ENCODE measurements at places on chromosomes 6 and 20.

- DNase-seq: peak; percentile 91
Observed at GRCh38 chr6:28838634-28839442, 84.9 kb downstream of the TRIM27 start.

- DNase-seq: no peak
Observed at GRCh38 chr6:124949706-124950105, 12.5 kb upstream of the RNF217 start.

- DNase-seq: no peak
Observed at GRCh38 chr6:5510331-5511133, 249.2 kb downstream of the FARS2 start.

DNA sequence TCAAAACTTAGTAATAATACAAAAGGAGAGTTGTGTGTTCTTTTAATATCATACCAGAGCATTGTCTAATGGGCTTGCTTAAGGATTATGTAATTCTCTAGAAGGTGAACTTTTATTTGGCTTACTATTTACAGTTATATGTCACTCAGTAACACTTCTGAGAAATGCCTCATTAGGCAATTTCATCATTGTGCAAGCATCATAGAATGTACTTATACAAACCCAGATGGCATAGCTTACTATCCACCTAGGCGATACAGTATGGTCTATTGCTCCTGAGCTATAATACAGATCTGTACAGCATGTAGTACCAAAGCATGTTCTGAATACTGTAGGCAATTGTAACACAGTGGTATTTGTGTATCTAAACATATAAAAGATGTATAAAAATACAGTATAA, 340.1 kb downstream of the PHF3 start:
- no peak for DNase-seq

DNA sequence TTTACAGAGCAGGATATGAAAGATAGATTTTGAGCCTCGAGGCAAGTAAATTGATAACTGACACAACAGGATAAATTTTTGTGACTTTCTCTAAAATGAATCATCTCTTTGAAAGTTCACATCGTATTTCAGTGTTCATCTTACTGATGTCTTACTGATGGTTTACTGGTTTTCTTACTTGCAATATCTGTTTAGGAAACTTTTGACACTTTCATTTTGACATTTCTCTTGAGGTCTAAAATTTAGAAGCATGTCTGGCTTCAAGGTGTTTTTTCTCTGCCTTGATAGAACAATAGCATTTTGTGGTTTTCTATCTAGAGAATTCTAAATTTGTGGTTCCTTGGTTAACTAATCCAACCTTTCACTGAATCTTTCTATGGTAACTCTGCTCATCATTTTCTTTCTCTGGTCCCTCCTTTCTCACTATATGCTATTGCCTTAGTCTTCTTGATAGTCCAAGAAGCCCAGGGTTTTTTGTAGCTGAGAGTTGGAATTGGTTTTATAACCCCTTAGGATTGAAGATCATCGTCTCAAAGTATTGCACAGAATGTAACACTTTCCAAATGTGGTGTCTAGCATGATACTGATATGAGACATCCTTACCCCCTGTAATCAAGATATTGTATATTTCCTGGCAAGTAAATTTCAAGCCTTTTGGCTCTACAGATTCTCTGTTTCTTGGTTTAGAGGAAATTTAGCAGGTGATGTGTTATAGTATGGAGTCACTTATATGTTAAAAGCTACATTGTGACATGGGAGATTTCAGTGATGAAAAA, 98.7 kb downstream of the RNF144B start:
- DNase-seq: no peak

- DNase-seq: peak; percentile 81
Observed at GRCh38 chr6:154399097-154399496, 42.5 kb upstream of the IPCEF1 start.

GRCh38 chr20:25277051-25277801, 29.3 kb downstream of the PYGB start:
- no peak for DNase-seq

DNA sequence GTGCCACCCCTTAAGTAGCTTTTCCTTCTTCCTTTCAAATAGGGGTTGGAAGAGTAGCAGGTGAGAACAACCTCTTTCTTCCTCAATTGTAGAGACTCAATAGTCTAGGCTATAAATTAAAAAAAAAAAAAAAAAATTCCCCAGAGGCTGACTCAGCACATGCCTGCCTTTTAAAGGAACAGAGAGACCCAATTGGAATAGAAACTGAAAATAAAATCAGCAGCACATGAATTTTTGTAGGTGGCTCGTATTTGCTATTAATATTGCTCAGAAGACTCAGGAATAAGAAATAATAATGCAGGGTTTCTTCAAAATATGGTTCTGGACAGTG, 19.3 kb downstream of the TOP1 start:
- peak; percentile 55 for DNase-seq

GRCh38 chr6:138103871-138104270, 3.3 kb downstream of the PERP start:
- DNase-seq: no peak

DNA sequence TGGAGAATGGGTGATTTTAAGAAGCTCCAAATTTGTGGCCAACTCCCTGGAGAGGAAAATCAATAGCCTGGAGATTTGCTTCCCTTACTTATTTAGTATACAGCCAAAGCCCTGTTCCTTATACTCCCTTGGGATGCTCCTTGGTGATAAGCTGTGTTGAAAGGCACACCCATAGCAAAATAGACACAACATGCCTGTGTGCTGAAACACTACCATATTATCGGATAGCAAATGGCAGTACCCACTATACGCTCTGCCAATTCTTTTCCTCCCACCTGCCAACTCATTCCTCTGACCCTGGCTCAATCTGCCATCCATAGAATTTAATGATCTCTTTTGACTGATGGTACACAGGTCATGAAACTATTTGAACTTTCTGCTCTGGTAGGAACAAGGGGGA, 98.2 kb downstream of the CLIC5 start:
- no peak for DNase-seq

GRCh38 chr6:157879034-157879872, 56.2 kb downstream of the SNX9 start:
- DNase-seq: no peak

DNA sequence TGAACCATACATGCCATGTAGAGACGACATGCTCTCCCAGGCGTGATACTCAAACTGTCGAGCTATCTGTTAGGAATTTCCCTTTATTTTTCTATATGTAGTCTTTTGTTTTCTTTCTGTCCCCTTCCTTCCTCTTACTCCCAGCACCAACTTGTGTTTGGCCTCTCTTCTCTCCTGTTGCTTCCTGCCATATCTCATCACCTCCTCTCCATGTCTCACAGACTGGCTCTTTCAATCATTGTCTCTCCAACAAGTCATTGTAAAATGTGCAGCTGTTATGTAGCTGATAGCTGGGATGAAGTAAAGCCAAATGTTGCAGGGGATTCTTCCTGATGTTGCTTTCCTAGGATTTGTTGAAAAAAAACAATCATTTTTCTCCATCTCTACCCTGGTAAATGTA, 234.5 kb downstream of the TMEM242 start:
- no peak for DNase-seq

DNA sequence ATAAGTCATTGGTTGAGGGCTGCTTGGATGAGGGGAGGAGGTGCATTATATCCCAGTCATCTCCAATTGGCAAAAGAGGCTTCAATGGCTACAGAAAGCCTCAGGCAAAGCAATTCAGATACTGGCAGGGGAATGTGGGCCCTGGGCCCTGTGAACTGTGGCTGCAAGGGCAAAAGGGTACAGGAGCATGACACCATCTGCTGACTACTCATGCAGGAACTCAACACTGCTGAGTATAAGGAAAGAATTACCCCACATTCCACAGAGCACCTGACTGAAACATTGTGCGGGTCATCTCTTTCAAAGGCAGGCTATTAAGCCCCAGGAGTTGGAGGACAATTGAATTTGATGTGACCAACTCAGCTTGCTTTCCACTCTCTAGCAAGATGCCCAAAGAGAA, 92.1 kb upstream of the SPTLC3 start:
- peak; percentile 5 for DNase-seq

DNA sequence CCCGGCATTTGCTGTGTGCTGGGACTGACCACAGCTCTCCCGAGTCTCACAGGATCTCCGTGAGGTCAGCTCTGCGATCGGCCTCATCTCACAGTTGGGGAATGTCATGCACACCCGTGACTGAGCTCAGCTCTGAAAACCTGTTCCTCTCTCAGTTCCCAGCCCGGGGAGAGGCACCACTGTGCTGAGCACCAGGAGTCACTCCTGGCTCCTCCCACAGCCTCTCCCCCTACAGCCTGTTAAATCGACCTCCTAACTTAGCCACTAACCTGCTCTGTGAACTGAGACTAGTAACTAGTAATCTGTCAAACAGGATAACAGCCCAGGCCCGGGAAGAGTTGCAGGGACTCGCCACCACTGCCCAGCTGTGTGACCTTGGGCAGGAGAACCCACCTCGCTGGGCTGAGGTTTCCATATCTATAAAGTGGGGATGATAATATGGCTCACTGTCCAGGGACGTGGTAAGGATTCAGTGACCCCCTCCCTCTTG, 20.1 kb upstream of the NOL4L start:
- DNase-seq: peak; percentile 36

- no peak for DNase-seq
Observed at GRCh38 chr6:130744576-130745366, 82.4 kb upstream of the SMLR1 start.

GRCh38 chr20:58447511-58448391, 58.7 kb downstream of the VAPB start:
- peak; percentile 78 for DNase-seq

- peak; percentile 90 for DNase-seq
Observed at GRCh38 chr20:4666001-4666479, 55.7 kb upstream of the PRND start.

- DNase-seq: no peak
Observed at GRCh38 chr20:18662279-18663040, 74.6 kb downstream of the DTD1 start.

DNA sequence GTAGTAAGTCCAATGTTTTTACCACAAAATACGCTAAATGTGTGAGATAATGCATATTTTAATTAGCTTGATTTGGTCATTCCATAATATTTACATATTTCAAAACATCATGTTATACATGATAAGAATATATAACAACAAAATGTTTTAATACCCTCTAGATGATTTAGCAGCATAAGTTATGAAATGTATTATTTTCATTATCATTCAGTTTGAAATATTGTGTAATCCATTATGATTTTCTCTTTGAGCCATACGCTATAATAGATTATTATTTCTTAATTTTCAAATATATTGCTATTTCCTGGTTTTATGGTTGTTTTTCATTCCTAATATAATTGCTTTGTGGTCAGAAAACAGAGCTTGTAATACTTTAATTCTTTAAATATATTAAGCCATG, 163.3 kb upstream of the KCNQ5 start:
- DNase-seq: no peak

- DNase-seq: no peak
Observed at GRCh38 chr6:111808493-111808892, 64.8 kb downstream of the FYN start.

DNA sequence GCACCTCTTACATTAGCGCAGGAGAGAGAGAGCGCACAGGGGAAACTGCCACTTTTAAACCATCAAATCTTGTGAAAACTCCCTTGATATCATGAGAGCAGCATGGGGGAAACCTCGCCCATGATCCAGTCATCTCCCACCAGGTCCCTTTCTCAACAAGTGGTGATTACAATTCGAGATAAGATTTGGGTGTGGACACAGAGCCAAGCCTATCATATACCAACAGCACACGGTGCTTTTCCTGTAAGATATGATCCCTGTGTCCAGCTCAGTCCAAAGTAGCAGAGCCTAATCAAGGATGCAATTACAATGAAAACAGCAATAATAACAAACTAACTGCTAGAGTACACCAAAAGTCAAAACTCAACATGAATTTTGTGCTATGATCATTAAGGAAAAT, 148.7 kb upstream of the TCF21 start:
- DNase-seq: no peak

DNA sequence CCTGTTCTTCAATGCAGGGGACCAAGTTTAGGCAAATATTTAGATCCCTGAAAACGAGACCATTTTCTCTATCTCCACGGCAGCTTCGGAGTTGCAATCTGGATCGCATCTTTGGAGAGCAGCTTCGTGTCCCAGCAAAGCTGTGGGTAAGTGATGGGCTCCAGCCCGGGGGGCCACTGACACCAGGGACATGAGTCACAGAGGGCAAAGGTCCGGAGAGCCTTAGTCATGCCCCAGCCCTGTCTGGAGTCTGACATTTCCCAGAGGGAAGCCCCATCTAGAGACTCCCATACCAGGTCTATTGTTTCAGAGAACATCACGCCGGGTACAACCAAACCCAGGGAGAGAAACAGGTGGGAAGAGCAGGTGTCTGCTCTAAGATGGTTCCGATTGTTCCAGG, 95.9 kb downstream of the NFATC2 start:
- DNase-seq: peak; percentile 88

- no peak for DNase-seq
Observed at GRCh38 chr6:165744555-165745228, 81.7 kb upstream of the PDE10A start.

DNA sequence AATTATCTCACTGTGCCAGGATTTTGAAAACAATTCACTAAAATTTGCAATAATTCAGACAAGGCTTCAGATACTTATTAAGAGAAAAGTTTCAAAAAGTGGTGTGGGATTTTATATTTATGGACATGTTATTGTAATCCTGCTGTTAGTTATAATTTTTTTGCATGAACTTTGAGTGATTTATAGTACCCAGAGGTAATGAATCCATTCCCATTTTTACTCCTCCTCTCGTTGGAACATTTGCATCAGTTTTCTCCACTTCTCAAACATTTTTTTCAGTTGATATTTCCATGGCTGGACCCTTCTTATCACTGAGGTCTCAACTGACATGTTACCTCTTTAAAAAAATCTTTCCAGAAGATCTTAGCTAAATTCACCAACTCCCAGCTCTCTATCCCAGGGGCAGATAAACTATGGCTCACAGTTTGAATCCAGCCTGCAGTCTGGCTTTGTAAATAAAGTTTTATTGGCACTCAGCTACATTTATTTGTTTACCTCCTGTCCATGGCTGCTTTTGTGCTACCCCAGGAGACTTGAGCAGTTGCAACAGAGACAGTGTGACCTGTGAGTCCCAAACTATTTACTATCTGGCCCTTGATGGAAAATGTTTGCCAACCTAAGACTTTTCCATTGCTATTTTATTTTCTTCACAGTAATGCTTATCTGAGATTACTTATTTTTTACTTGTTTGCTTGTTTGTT, 83.4 kb downstream of the TSHZ2 start:
- no peak for DNase-seq

DNA sequence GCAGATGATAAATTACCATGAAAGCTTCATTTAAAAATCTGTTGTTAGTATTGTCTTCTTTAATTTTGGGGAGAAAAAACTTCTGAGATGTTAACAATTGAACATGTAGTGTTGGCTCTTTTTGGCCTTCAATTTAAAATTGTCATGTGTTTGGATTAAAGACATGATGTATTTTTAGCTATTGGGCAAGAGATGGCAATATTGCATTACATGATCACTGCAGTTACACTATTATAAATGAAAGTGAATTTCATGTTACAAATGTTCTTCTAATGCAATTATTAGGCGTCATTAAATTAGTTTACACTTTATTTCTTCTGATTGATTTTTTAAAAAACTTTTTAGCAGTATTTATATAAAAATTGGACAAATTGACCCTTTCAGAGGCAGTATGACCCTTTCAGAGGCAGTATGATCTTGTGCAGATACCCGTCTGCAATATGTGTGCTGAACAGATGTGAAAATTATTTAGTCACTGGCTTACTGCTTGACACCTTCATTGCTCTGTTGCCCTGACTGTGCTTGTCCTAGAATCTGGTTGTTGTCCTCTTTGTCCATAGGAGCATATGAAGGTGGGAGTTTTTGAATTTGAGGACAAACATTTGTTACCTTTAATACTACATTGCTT, 25.8 kb downstream of the CDKAL1 start:
- DNase-seq: peak; percentile 30
